Left ventricle myocardium inferior (tissue), 1 donor: ENCODE measurements at places on chromosomes 5 and 9.

- no peak for DNase-seq
Observed at GRCh38 chr5:172278356-172278755, 5.2 kb downstream of the UBTD2 start.

DNA sequence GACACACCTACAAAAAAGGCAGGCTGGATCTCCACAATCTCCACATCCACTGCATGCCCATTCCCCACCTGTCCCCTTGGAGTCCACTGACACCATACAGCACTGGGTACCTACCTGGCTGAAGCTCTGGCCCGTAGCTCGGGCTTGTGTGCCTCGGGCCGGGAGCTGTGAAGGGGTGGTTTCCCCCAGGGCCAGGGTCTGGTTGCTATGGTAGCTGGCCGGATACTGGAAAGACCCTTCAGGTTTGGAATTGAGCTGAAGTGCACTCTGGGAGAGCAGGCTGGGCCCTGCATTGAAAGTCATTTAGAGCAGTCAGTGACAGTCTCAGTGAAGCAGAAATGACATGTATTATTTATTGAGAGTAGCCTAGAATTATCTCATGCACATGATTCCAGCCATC is 507.3 kb downstream of the CTNND2 start:
- no peak for DNase-seq

- no peak for DNase-seq
Observed at GRCh38 chr5:35443803-35444595, 173.7 kb upstream of the SPEF2 start.

GRCh38 chr5:82023644-82024043 is 51.8 kb downstream of the ATG10 start:
- DNase-seq, result no peak

GRCh38 chr5:168706655-168707069 is 127.5 kb upstream of the PANK3 start:
- DNase-seq, result no peak

DNA sequence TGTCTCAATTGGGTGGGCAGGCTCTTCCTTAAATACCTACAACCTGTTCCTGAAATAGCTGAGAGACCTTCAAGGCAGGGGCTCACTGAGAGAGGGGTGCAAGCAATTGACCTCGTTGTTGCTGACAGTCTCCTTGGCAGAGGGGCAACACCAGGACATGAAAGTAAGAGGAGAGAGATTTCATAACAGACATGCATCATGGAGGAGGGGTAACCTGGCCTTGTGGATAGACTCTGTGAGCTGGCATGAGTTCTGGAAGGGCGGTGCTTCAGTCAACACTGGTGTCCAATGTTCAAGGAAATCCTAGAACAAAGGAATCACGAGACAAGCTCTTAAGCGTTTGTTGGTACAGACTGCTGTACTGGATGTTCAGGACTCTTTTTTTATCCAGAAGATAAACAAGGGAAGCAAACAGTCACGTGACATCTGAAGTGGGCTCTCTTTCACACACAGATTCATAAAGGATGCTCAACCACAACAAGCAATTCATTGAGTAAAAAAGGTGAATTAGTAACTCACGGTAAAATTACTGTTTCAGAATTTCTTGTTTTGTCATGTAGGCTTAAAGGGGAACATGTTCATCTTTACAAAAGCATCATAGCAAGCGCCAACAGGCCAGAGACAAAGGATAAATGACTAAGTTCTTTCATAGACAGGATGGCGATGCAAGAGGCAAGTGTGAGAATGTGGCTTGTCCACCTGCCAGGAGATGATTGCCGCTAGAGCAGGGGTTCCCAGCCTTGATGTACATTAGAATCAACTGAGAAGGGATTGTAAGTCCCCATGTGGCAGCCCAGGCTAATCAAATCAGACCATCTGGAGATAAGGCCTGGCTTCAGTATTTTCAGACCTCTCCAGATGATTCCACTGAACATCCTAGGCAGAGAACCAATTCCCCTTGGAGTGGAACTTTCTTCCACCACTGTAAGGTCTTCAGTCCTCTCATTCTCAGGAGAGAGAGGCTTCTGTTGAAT is 20.7 kb downstream of the ANKRA2 start:
- peak; percentile 19 for DNase-seq

- DNase-seq, result no peak
Observed at GRCh38 chr5:76199336-76200318, 116.4 kb downstream of the SV2C start.

DNA sequence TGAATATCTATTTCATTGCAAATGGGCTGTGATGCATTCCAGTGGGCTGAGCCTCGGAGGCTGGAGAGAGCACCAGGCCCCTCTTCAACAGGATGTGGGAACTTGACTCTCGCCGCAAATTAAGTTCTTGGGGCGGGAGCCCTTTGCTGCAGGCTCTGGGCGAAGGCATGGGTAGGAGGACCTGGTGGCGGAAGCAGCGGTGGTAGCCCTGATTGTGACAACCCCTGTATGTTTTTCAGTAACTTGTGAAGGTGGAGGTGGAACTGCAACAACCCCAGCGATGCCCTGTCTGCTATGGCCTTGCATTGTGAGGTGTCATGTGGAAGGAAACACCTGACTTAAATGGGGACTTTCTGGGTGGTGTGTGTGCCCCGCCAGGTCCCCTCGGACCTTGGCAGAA is 9.4 kb downstream of the FYB1 start:
- DNase-seq, result no peak

- DNase-seq, result no peak
Observed at GRCh38 chr5:107801061-107801460, 130.3 kb upstream of the EFNA5 start.

GRCh38 chr9:124293718-124294506 is 36.2 kb downstream of the NEK6 start:
- DNase-seq, result no peak

- DNase-seq, result no peak
Observed at GRCh38 chr9:87816036-87816435, 66.6 kb upstream of the SPATA31E1 start.

- no peak for DNase-seq
Observed at GRCh38 chr9:14822666-14823065, 87.6 kb downstream of the FREM1 start.

GRCh38 chr5:33490071-33490665 is 49.4 kb downstream of the TARS1 start:
- DNase-seq, result no peak

DNA sequence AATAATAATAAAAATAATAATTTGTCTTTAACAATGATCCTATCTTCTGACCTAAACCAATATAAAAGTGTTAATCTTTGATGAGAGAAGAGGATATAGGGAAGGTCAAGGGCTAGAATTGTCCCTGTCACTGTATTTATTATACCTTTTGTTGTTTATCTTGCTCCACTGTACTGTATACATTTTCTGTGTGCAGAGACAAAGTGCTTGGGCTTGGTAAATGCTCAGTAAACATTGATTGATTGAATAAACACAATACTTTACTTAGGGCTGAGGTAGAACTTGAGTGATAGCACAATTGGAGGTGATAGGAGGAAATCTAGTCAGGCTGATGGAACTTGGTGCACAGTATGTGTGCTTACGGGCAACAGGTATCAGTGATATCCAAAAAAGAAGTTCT is 161.2 kb downstream of the ARRDC3 start:
- no peak for DNase-seq

GRCh38 chr9:96163712-96164111 is 138.3 kb downstream of the HSD17B3 start:
- no peak for DNase-seq

DNA sequence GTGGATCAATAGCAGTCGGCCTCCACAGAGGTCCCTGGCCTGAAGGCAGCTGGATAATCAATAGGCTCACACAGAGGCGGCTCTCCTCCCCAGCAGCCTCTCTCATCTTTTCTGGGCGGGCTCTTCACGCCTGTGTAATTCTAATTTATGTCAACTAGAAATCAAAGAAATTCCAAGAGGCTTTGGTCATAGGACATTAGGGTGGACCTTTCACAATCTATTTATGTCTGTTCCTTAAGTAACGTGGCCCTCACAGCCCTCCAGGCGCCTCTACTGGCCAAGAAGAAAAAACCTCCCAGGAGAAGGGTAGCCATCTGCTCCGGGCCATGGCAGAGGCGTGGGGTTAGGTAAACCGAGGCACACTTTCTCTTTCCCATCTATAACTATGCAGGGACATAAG is 205.1 kb upstream of the EFNA5 start:
- DNase-seq, result no peak

GRCh38 chr5:168329302-168329701 is 37.9 kb downstream of the WWC1 start:
- DNase-seq, result no peak

- no peak for DNase-seq
Observed at GRCh38 chr9:3698531-3698930, 172.7 kb upstream of the RFX3 start.

DNA sequence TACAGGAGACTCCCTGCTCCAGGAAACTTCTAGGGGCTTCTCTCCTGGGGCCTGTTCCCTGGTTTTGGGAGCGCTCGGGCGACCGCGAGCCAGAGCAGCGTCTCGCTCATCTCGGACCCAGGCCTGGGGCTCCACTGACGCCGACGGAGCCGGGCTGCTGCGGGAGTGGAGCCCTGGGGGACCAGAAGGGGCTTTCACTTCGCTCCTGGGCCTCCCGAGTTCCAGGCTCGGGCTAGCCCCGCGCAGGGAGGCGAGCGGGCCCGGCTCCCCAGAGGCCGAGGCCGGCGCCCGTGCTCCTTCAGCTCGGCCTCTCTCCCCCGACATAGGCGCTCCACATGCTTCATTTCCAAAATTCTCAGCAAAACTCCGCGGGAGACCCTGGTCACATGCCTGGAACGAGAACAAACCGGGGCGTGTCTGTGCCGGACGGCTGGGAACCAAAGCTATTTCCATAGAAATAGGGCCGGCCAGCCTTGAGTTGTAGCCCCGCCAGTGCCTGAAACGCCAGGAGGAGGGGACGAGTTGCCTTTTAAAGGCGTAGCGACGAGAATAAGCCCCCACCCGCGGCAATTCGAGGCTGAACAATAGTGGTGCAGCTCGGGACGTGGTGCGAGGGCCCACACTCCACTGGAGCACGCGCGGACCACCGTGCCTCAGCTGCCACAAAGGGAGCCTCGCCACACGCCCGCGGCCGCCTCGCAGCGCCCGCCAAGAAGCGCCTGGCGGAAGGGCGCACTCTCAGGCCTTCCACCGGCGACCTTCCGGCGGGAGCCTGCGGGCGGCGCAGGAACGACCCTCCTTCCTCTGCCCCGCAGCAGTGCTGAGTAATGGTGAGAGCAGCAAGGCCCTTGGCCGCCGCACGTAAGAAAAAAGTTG is 1.1 kb upstream of the G3BP1 start:
- peak; percentile 82 for DNase-seq

DNA sequence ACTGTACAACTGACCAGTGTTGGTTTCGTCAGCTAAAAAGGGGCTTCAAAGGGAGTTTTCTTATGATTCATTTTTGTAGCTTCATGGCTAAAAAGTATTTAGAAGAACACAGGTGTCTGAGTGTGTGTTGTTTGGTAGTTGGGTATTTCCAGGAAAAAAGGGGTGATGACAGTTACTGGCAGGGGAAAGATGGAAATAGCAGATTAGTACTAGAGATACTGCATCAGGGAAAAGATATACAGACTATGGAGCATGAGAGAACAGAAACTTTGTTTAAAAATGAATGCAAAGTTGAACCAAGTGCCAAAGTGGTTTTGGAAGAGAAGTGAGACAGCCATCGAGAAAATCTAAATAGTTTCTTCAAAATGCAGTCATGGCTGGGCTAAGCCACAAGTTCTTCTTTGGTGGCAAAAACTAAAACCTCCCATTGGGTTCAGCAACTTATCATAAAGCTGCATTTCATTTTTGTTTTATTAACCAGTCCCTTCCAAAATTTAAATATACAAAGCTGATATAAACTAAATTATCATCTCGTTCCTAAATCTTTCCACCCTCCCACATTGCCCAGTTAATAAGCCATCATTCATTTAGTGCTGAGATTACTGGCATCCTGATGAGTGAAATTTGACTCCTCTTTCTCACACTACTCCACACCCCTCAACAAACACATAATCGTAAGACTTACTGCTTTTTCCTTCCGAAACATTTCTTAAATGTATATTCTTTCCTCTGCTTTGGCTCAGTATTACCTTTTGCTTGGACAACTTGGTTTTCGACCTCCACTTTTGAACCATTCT is 33.5 kb downstream of the ELL2 start:
- DNase-seq, result no peak

- no peak for DNase-seq
Observed at GRCh38 chr5:112125903-112126302, 293.2 kb downstream of the EPB41L4A start.

DNA sequence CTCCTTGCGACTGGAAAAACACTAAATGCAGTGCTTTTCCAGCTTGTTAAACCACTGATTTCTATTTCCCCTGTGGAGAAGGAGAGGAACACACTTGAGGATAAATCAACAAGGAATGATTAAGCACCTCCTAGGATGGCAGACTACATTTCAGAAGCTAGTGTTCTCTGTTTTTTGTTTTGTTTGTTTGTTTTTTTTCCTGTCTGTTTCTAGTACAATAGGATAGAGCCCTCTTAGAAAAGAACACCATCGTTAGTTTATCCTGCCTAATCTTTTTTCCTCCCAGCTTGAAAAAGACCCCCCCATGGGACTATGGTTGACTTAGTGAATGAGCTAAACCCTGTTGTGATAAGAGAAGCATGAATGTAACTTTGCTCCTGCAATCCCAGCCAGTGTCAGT is 3.9 kb upstream of the TAL2 start:
- no peak for DNase-seq

- DNase-seq, result no peak
Observed at GRCh38 chr5:93302711-93303110, 278.3 kb downstream of the NR2F1-AS1 start.

DNA sequence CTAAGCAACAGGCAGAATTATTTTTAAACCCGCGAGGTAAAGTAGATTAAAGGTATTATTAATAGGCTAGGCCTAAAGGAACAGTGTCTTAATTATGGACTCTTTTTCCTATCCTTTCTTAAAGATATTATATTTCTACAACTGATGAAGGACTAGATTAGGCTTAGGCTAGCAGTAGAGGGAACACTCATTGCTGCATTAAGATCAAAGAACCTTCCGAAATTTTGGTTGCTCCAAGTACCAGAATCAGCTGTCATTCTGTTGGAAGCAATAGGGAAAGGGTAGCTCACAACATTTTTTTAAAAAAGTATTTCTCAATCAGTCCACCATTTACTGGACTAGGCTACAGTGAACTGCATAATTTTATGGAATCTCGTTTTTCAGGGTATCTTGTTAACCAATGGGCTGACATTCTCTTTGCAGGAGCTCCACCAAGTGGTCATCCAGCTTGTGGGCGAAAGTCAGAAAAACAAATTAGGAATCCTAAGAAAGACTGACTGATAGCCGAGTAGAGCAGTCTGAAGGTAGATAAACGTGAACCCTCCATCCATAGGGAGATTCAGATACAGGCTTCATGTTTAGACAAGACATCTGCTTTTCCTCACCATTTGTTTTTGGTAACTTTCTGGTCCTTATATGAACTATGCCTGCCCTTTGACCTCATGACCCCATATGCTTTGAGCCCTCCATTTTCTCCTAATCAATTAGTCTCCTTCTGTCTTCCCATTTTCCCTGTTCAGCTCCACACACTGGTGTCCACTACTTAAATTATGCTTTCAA is 103.6 kb upstream of the CHD1 start:
- peak; percentile 28 for DNase-seq

GRCh38 chr9:104810421-104811339 is 46.8 kb downstream of the NIPSNAP3B start:
- no peak for DNase-seq
